Stimulated activated CD8-positive, alpha-beta memory T cell treated with anti-CD3 and anti-CD28 coated beads, Interleukin-2, amount 100 ng/mL, for 1 hour (primary cell): ENCODE measurements at places on chromosomes 16 and 17.
A peak's percentile ranks its signal among the peaks of the same experiment; 100 is the strongest.

- no peak for DNase-seq
Observed at GRCh38 chr17:55814377-55814776, 63.5 kb downstream of the PCTP start.

GRCh38 chr16:11650641-11651591 lies 17.3 kb upstream of the SNN start:
- no peak for DNase-seq

DNA sequence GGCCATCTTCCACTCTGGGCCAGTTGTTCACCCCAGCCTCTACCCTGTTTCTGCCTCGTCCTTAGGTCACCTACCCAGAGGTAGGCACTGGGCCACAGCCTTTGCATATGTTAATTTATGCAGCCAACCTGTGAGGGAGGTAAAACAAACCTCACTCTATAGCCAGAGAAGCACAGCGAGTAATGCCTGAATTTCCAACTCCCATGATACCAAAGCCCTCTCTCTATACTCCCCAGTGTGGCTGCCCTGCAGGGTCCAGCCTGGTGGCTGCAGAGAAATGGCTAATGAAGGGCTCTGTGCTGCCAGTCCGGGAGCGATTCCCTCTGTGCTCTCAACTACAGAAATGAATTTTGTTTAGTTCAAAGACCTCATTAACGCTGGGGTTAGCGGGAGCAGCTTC lies 397.0 kb upstream of the CCL2 start:
- DNase-seq, result no peak

DNA sequence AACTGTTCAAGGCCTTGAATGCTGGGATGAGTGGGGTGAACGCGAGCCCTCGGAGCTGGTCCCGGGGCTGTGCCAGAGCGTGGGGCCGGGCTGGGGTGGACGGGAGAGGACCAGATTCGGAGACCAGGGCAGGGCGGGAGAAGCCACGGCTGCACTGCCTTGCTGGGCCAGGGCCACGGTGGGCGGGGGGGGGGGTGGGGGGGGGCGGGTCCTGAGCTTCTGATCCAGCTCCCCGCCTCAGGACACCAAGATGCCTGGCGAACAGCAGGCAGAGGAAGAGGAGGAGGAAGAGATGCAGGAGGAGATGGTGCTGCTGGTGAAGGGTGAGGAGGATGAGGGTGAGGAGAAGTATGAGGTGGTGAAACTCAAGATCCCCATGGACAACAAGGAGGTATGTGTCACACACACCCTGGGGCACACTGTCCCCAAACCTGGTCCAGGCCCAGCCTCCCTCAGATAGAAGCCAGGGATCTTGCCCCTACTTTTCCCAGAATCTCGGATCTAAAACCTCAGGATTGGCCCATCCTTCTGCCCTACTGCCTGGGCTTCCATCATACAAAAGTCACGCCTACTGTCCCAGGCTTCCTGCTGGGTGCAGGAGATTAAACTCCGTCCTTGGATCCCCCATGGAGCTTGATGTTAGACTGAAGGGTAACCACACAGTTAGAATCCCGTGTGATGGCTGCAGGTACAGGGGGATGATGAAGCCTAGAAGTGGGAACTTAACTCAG lies 563 bp downstream of the ZNF771 start:
- no peak for DNase-seq

GRCh38 chr16:77308163-77308561 lies 109.0 kb downstream of the SYCE1L start:
- no peak for DNase-seq

- DNase-seq, result peak; percentile 49
Observed at GRCh38 chr17:48816774-48817590, at the start of gene TTLL6. Gene TTLL6, minus strand, starts transcription at chr17:48817229. Its CDS starts 157 bp downstream, at chr17:48817072.

- no peak for DNase-seq
Observed at GRCh38 chr16:10839279-10839666, 20.7 kb upstream of the TVP23A start.

GRCh38 chr16:2061023-2061422 lies 13.2 kb downstream of the TSC2 start:
- DNase-seq, result no peak

DNA sequence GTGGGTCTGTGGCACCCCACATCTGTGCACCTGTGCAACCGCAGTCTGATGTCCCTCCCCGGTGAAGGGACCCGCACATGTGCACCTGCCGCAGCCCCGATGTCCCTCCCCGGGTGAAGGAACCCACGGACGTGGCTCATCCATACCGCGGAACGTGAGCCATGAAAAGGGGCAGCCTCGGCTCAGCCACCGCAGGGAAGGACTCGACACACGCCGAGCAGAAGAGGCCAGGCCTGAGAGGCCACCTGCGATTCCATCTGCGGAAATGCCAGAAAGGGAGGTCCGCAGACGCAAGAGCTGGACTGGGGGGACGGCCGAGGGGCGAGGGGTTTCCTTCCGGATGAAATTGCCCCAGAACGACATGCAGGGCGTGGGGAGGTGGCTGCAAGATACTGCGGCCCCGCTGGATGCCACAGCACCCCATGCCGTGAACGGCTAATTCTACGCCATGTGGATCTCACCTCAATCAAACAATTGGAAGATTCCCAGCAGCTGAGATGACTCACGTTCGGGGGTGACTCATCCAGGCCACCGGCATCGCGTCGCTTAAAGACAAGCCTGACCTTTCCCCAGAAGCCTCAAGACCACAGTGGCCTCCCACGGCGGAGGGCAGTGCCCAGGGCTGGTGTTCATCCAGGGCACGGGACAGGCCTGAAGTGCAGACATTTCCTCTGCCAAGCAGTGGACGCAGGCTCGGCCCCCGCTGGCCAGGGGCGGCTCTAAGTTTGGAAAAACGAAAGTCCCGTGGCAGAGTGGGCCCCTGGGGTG lies 21.0 kb downstream of the SOX8 start:
- peak; percentile 48 for DNase-seq

GRCh38 chr17:41734139-41734948 lies at the start of gene HAP1:
Gene HAP1, minus strand, starts transcription at chr17:41734643. Its CDS starts 9 bp downstream, at chr17:41734634.
- DNase-seq, result no peak

DNA sequence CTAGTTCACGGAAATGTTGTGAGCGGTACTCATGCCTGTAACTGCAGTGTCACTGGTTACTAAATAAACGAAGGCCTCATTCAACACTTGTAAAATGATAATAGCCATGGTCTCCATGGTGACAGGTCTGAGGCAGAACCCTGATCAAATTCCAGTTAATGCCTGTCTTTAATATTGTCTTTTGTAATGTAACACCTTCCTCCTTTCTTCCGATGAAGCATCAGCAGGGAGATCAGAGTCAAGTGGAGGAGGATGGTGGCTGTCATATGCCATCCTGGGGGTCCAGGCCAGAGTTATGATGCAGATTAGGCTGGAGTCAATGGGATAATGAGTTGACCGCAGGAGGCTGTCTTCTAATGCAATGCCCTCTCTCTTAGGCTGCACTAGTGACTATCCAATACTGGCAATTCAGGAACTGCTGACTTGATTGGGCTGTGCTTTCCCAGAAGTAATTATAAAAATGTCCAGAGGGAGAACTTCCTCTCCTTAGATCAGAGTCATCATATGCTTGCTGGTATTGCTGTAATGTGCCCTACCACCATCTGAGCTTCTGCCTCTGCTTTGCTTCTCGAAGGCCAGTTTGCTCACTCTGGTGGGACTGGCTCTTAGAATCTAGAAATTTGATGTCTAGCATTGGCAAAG lies 419.1 kb downstream of the CA10 start:
- DNase-seq, result no peak

GRCh38 chr16:5604770-5605169 lies 507.2 kb upstream of the EEF2KMT start:
- DNase-seq, result no peak

DNA sequence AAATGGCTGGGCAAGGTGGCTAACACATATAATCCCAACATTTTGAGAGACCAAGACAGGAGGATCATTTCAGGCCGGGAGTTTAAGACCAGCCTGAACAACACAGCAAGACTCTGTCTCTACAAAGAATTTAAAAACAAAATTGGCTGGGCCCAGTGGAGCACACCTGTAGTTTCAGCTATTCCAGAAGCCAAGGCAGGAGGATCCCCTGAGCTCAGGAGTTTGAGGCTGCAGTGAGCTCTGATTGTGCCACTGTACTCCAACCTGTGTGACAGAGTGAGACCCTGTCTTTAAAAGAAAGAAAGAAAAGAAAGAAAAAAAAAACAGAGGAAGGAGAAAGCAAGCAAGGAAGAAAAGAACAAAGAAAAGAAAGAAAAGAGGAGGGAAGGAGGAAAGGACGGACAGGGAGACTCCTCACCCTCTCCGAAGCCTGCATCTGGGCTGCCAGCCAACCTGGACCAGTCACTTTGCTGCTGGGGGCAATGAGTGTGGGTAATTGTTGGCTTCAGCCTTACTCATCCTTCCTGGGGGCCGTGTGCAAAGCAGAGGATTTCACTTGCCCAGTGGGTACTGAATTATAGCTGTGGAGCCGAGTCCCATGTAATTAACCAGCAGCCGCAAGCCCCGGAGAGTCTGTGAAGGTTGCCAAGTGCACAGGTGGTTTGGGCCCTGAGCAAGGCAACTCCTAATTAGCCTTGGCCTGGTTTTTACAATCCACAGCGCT lies 6.7 kb upstream of the MT4 start:
- no peak for DNase-seq

DNA sequence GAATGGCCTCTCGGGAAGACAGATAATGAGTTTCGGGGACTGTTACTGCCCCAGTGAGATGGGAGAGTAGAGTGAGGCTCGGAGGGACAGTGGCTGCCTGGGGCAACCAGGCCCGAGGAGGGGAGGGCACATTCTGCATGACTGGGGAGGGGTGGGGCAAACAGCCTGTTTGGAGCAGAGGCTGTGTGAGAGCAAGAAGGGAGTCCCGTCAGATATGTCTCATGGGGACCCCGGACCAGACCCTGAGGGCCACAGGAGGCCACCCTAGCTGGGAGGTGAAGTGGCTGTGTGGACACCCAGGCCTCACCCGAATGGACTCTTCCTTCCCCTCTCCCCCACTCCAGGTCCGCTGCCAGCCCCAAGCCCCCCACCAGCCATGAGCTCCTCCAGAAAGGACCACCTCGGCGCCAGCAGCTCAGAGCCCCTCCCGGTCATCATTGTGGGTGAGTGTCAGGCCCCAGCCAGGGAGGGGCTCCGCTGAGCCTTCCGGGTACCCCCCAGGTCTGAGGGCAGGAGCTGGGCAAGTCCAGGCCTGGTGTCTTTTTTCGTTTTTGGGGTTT lies 4.3 kb downstream of the OSGIN1 start:
- DNase-seq, result no peak

DNA sequence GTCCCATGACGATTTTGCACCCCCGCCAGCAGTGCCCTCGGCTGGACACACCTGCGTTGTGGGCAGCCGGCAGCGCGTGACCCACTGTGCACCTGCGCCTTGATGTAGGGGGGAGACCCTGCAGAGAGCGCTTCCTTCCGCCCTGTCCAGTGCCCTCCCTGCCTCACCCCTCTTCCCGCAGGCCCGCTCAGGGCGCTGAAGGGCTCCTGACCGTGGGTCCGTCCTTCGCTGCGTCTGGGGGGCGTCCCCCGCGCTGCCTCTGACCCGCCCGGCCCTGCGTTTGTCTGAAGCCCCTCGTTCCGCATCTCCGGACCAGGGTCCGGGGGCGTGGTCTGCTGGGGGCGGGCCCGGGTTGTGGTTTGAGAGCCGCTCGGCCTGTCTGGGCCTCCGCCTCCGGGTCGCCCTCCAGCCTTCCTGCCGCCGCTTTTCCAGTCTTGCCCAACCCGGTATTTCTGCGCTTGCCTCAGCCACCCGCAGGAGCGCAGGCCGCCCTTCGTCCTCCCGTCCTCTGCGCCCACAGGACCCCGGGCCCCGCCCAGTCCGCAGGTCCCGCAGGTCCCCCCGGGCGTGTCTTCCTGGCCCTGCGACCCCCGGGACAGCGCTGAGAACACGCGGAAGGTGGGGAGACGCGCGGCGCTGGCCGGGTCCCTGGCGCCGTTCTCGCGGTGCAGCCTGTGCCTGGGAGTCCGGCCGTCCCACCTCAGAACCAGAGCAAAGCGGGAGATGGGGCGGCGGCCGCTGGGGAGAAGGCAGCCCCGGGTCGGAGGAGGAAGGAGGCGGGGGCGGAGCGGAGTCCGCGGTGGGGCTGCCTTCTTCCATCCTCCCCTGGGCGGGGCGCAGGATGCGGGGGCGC lies 4.0 kb upstream of the IL17C start:
- peak; percentile 33 for DNase-seq

- DNase-seq, result no peak
Observed at GRCh38 chr17:78952706-78953105, 27.0 kb downstream of the LGALS3BP start.
